ENCODE measurements at places on chromosomes 1 and 21.

DNA sequence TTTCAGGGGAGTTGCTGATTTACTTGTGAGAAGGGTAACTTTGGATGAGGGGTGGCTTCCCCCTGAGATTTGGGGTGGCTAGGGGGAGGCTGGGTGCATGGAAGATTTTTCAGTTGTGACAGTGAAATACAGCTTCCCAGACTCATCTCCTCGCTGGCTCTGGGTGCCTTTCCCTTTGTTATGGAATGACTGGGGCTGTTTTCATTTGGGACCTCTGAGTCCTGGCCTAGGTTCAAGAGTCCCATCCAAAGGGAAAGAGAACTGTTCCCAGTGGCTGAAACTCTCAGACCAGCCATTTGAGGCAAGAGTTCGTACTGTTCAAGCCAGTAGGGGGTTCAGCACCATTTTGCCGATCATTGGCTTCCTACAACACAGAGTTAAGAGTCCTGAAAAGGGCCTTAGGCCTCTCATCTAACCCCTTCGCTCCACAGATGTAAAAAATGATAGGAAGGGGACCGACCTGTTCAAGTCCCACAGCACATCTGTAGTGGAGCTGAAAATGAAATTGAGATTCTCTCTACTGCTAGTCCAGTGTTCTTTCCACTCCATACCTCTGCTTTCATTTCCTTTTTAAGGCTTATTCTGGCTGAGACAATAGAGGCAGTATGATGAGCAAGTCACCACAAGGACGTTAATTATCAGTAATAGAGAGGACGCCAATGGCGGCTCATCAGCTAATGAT, 958 bp downstream of the DDR2 start:
- no peak for DNase-seq

- DNase-seq: no peak
These were observed 3.2 kb upstream of the FAAP20 start for GRCh38 chr1:2197707-2198165.

- no peak for DNase-seq
These were observed 9.9 kb upstream of the LRRC39 start for GRCh38 chr1:100187912-100188311.

DNA sequence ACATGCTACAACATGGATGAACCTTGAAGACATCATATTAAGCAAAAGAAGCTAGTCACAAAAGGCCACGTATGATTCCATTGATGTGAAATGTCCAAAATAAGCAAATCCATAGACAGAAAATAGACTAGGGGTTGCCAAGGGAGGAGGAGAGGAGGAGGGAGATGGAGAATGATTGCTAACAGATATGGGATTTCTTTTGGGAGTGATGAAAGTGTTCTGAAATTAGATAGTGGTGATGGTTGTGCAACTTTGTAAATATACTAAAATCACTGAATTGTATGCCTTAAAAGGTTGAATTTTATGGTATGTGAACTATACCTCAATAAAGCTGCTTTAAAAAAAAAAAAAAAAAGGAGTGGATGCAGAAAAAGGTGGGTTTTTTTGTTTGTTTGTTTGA, 7.6 kb downstream of the CLSTN1 start:
- DNase-seq: no peak

Measured in stimulated activated CD8-positive, alpha-beta memory T cell treated with anti-CD3 and anti-CD28 coated beads, Interleukin-4, amount 100 ng/mL, for 1 hour (primary cell).